H7 (cell line): ENCODE measurements at places on chromosomes 1 and 21. TPM values are rescaled to one million over a fixed set of nuclear protein-coding genes. Genes with fewer than 3 reads are reported as not detected.

GRCh38 chr21:44255511-44255981, 6.2 kb downstream of the DNMT3L start:
- peak; percentile 47 for DNase-seq

- no peak for DNase-seq
These were observed 66.9 kb upstream of the MAP1LC3C start for GRCh38 chr1:242065813-242066212.

DNA sequence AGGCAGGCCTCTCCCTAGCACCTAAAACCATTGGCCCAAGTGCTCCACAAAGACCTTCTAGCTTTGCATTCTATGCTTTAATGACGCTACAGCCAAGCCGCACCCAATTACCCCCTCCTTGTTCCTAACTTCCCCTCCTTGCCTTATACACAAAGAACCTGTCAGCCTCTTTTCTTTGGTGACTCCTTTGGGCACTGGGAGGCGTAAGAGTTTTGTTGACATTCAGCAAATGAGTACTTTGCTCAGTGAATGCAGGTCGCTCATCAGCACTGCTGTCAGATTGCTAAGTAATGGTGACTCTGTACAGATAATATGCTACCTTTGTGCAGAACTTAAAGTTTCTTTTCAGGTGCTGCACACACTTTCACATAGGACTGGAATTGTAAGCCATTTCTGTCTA, 187.6 kb upstream of the FAM78B start:
- peak; percentile 61 for DNase-seq

- DNase-seq = no peak
These were observed 8.4 kb upstream of the XKR8 start for GRCh38 chr1:27951396-27951795.

- no peak for DNase-seq
These were observed 57.3 kb downstream of the DRAM2 start for GRCh38 chr1:111082421-111083203.

NUF2 gene
- total RNA-seq = 55.3 and 98.7 TPM in 2 replicates

OPTC gene
- 0.30 and 0.80 TPM in 2 replicates for total RNA-seq

NIBAN1 gene
- total RNA-seq = 3.6 and 3.8 TPM in 2 replicates

BCL2L15 gene
- total RNA-seq = not detected in 2 replicates
